Muscle of back (tissue), 13 donors: ENCODE measurements at places on chromosomes 2 and 18.
A peak's percentile ranks its signal among the peaks of the same experiment; 100 is the strongest.

DNA sequence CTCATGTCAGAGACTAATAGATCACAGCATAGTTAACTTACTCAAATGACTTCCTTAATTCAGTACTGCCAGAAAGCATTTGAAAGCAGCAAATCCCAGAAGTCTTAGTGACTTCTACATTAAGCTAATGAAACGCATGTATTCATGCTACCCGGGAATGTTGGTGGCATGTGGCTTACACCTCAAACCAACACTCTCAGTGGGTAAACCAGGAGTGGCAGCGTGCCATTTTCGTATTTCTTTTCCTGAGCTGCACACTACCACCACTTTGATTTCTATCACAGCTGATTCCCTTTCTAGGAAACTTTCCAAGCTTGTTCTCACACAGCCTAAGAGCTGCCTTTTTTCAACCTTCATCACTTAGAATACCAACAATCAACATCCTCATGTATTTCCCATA, 646.6 kb downstream of the NRXN1 start:
- DNase-seq, result no peak

GRCh38 chr2:16635791-16636699, 29.6 kb downstream of the CYRIA start:
- no peak for DNase-seq

- no peak for DNase-seq
Observed at GRCh38 chr2:47375307-47375706, 27.6 kb upstream of the MSH2 start.

GRCh38 chr2:150174056-150174805, 313.2 kb downstream of the RND3 start:
- DNase-seq, result peak; percentile 52

GRCh38 chr2:53177327-53177726, 590.3 kb upstream of the CHAC2 start:
- no peak for DNase-seq

- DNase-seq, result no peak
Observed at GRCh38 chr18:48037481-48038271, 107.2 kb upstream of the SMAD2 start.

GRCh38 chr2:191933307-191934105, 86.6 kb upstream of the CAVIN2 start:
- DNase-seq, result no peak

- peak; percentile 57 for DNase-seq
Observed at GRCh38 chr2:168639441-168639898, 163.0 kb upstream of the NOSTRIN start.

- no peak for DNase-seq
Observed at GRCh38 chr18:23136326-23137096, 1.2 kb downstream of the CABLES1 start.

DNA sequence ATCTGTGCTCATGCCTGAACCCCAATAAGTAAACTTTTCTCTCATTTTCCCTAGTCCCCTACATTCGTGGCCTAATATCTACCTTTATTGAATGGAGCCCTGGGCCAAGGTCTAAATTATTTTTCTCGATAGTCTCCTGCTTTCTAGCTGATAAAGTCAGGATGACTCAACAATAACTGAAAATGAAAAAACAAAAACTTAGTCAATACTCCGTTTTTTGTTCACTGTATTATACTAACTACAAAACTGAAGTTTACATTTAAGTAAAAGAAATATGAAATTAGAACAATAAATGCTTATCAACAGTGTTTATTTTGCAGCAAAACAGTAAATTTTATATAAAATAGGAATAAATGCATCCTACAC, 32.2 kb downstream of the AOX1 start:
- DNase-seq, result no peak

DNA sequence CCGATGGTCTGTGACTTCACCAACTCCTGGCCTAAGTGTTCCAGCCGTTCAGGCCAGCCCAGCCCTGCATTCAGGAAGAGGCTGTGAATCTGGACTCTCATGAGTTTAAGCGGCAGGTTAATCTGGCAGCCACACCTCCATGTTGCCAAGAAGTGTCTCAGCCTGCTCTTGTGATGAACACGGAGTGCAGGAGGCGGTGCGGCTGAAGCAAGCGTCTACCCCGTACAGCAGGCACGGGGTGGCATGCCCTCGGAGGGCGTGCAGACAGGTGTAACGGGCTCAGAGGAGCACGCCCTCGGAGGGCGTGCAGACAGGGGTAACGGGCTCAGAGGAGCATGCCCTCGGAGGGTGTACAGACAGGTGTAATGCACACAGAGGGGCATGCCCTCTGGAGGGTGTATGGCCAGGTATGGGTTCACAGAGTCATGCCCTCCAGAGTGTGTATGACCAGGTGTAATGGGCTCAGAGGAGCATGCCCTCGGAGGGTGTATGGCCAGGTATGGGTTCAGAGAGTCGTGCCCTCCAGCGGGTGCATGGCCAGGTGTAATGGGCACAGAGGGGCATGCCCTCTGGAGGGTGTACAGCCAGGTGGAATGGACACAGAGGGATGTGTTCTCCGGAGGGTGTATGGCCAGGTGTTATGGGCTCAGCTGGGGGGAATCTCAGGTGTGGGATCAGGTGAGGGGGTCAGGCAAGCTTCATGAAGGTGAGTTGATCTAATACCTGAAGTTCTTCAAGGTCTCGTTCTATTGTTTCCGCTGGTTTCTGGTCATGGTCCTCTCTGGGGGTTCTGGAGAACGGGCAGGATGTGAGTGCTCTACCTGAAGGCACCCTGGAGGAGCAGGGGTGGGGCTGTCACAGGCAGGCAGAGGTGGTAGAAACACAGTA, 22.6 kb downstream of the CROCC2 start:
- no peak for DNase-seq

DNA sequence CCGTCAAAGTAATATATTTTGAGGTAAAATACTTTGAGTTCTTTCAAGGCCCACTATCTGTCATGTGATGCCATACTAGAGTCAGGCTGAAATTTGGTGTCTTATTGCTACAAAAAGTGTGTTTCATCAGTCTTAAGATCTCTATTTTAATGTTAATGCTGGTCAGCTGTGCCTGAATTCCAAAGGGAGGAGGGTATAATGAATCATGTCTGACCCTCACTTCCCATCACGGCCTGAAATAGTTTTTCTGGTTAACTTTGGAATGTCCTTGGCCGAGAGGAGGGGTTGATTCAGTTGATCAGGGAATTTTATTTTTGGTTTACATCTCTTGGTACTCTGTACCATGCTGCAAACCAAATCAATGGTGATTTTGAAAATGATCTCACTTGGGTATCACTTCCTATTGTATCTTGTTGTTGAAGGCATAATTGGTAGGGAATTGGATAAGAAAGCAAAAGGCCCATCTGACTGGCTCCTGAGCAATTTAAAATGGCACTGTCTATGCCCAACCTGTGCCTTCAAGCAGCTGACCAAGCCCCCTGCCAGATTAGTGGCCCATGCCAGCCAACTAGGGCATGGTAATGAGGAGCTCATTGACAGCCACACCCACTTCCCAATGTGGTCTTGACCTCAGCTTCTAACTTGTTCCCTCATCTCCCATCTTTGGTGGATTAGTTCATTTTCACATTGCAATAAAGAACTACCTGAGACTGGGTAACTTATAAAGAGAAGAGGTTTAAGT, 6.1 kb upstream of the SLC35F5 start:
- DNase-seq, result no peak

DNA sequence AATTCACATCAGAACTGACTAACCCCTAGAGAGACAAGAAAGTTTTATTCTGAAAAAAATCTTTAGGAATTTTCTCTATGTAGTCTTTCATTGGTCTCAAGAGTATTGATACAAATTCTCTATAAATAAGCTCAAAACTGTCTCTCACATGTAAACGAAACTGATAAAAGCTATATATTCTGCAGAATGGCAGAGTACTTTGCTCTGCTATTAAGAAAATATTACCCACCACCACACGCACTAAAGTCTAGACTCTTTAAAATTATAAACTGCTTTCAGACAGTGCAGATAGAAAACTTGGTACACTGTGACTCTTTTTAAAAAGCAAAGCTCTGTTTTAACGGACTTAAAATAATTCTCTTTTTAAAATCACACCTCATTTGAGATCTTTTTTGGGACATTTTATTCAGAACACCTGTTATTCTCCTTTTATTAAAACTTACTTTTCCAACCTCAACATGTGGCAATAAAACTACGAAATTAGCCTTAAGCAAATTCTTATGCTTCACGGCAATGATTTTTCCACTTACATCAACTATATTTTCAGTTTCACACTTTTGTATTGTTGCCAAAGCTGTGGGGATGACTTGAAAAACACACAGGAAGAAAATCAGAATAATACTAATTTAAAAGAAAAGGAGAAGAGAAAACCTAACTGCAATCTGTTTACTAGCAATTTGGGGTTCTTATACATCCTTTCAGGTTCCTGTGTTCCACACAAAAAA, 58.0 kb downstream of the CCDC88A start:
- DNase-seq, result peak; percentile 32

DNA sequence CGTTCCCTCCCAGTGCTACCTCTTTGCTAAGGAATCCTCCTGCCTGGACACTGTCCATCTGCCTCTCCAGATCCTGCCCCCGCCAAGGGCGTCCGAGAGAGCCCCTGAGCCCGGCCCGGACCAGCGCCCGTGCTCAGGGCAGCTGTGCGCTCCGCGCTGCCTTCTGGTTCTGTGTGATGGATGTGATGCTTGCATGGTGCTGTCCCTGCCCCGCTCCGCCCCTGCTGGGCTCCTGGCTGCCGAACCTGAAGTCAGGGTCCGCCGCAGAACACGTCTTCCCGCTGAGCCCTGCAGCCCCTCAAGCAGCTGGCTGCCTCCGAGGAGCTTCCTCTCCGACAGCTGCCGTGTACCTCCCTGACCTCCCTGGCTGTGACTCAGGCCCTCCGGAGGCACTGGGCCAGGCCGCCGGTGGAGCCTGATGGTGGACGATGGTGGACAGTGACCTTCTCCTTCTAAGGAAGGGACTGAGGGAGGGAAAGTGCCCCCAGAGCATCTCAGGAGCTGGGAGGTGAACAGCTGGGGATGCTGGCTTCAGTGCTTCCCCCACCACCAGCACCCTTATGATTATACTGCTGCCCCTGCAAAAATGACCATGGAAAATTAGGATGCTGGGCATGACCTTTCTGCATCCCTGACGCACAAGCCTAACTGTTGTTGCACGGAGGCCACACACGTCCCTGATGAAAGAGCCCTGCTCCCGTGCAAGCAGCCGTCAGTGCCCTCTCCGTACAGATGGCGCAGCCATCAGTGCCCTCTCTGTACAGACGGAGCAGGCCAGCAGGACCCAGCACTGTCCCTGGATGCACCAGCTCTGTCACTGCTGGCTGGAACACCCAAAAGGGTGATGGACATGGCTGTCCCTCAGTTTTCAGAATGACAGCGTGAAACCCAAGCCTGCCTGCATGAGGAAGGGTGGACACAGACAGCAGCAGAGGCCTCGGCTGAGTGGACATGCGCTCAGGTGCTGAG, 99.3 kb downstream of the TPO start:
- DNase-seq, result no peak

GRCh38 chr2:165450156-165450555, 19.3 kb upstream of the CSRNP3 start:
- peak; percentile 76 for DNase-seq

GRCh38 chr18:8816220-8816619, 110.9 kb downstream of the MTCL1 start:
- DNase-seq, result peak; percentile 27

DNA sequence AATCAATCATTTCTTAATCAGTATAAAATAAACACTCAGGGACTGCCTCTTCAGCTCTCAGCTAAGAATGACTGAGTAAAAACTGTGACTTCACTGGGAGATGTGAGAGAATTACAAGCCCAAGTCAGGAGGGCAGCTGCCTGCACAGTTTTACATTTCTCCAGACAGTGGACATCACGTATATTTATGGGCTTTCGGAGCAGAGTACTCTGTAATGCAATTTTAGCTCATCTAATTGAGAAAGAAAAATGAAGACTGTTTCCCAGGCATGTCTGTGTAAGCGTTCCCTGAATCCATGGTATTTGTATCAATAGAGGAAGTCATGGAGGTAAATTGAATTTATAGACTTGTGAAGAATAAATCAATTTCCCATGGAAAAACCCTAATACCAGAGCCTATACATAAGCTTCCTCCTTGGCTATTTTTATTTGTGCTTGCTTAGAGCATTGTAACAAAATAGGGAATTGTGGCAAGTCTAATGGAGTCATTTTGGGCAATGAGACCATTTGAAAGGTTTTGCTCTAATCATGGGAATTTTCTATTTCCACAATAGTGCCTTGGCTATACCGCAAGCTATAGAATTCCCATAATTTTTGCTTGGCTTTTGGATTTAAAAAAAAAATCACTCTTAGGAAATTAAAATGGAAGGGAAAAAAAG, 87.2 kb downstream of the SLC5A7 start:
- DNase-seq, result no peak

DNA sequence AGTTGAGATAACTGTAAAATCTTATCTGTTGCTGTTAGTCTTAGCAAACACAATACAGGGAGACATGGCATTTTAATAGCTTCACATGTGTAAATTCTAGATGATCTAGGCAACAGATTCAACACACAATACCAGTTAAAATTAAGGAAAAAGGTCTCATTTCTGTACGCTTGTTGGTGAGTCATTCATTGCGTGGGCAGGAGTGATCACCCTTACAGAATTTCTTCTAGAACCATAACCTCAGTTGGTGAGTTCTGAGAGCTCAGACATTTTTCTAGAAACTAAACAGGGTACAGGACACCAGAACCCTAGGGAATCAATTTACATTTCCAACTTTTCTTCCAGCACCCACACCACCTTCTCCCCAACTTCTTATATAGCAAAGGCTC, 81.9 kb downstream of the SLC8A1 start:
- DNase-seq, result no peak

DNA sequence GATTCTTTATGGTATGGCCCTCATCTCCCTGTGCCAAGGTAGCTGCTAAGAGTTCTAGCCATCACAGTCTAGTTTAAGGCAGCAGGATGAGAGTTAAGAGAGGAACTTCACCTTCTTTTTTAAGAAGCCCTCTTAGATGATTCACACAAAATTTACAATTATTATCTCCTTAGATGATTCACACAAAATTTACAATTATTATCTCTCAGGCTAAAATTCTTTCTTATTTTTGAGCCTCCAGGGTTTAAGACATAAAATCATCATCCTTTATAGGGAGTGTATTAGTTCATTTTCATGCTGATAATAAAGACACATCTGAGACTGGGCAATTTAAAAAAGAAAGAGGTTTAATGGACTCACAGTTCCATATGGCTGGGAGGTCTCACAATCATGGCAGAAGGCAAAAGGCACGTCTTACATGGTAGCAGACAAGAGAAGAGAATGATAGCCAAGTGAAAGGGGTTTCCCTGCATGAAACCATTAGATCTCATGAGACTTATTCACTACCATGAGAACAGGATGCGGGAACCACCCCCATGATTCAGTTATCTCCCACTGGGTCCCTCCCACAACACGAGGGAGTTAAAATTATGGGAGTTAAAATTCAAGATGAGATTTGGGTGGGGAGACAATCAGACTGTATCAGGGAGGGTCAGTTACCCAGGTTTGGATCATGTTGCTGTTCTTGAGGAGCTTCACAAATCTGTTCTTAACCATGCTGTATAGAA, 133.0 kb upstream of the MYO3B start:
- DNase-seq, result no peak

GRCh38 chr18:22088029-22088428, 81.4 kb upstream of the GATA6 start:
- DNase-seq, result no peak

DNA sequence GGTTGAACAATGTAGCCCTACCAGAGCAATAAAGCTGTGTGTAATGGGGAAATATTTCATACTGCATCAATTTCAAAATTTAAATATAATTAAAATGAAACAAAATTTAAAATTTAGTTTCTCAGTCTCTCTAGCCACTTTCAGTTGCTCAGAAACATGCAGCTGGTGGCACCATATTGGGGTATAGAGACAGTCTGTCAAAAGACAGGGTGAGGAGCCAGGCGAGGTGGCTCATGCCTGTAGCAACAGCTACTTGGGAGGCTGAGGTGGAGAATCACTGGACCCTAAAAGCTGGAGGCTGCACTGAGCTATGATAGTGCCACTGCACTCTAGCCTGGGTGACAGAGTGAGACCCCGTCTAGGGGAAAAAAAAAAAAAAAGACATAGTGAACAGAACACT, 20.1 kb downstream of the ANXA4 start:
- no peak for DNase-seq
